Psoas muscle (tissue), 8 donors: ENCODE measurements at places on chromosomes 7 and 10. TPM values are rescaled to one million over a fixed set of nuclear protein-coding genes. Genes with fewer than 3 reads are reported as not detected.
A peak's percentile ranks its signal among the peaks of the same experiment; 100 is the strongest.

The CPA2 gene
- 0.23 TPM for polyA plus RNA-seq

GRCh38 chr7:31075086-31075405, 22.9 kb downstream of the ADCYAP1R1 start:
- DNase-seq: no peak

The C10orf143 gene
- 4.1 TPM for polyA plus RNA-seq

DNA sequence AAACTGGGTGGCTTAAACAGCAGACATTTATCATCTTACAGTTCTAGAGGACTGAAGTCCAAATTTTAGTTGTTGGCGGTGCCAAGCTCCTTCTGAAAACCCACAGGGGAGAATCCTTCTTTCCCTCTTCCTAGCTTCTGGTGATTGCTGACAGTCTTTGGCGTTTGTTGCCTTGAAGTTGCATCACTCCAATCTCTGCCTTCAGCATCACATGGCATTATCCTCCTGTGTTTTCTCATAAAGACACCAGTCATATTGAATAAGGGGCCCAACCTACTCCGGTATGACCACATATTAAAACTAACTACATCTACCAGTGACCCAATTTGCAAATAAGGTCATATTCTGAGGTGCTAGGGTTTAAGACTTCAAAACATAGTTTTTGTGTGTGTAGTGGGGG, 472.1 kb upstream of the IGFBP3 start:
- DNase-seq: no peak

DNA sequence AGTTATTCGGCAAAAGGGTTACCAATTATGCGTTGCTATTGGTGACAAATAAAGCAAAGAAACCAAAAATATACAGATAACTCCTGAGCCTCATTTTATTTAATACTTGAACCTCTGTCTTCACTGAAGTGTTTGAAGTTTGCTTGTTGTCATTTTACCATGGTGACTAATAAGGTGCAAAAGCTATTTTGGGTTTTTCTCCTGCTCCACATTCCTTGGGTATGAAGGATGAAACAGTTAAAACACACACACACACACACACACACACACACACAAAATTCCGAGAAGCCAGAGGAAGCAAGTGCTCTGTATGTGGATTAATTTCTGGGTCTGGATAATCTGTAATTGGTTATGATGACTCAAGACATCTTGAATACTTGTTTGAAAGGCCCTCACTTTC, 246.5 kb downstream of the COBL start:
- DNase-seq: no peak

- DNase-seq: no peak
Measured at GRCh38 chr7:95907337-95907736, 135.0 kb downstream of the DYNC1I1 start.

The CLRN3 gene
- polyA plus RNA-seq: 0.03 TPM

GRCh38 chr10:14247377-14248116, 83.2 kb downstream of the FRMD4A start:
- no peak for DNase-seq

DNA sequence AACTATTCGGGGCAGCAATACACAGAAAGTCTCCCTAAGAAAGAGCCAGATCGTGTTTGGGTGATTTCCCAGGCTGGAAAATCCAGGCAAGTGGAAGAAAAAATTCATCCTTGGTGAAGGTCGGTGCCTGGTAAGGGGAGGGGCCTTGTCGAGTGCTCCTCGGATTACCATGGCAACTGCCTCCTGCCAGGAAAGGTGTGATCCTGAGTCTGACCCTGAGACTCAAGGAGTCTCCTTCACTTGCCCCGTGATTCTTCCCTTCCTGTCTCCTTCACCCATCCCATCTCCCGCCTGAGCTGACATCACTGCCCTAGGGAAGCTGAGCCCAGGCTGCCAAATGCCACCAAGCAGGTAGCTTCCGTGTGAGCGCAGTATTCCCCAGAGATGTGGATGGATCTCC, 112.2 kb downstream of the MYL10 start:
- DNase-seq: no peak

The PON3 gene
- polyA plus RNA-seq: 0.48 TPM

The GPRIN2 gene
- not detected for polyA plus RNA-seq

- no peak for DNase-seq
Measured at GRCh38 chr7:129168231-129169021, 20.0 kb upstream of the SMO start.

The GRID2IP gene
- polyA plus RNA-seq: not detected

- DNase-seq: no peak
Measured at GRCh38 chr10:81065474-81065873, 527.8 kb downstream of the SH2D4B start.

- no peak for DNase-seq
Measured at GRCh38 chr7:78510580-78511188, 712.1 kb downstream of the PHTF2 start.

GRCh38 chr10:29751240-29751639, 116.5 kb upstream of the SVIL start:
- DNase-seq: no peak

The MEPCE gene
- 29.5 TPM for polyA plus RNA-seq

- DNase-seq: no peak
Measured at GRCh38 chr7:102991077-102991539, 78.3 kb downstream of the LRRC17 start.

DNA sequence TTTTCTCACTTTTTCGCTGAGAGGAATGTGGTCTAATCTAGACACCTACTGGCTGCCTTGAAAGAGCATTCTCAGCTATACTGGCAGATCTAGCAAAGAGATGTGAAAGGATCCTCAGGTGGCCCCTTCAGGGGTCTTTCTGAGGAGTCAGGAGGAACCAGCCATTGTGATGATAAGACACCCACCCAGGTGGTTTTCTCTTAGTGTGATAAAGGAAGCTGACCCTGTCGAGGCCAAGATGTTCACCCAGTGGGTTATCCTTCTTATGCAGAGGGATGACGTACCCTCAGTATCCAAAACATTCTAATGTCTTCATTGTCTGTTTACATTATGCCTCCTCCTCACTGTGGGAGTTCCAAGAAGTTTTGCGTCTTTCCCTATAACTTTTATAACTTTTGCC, 98.3 kb upstream of the LRGUK start:
- DNase-seq: no peak

GRCh38 chr7:30062587-30062986, 34.4 kb downstream of the PLEKHA8 start:
- no peak for DNase-seq

The SRRM3 gene
- 0.48 TPM for polyA plus RNA-seq

DNA sequence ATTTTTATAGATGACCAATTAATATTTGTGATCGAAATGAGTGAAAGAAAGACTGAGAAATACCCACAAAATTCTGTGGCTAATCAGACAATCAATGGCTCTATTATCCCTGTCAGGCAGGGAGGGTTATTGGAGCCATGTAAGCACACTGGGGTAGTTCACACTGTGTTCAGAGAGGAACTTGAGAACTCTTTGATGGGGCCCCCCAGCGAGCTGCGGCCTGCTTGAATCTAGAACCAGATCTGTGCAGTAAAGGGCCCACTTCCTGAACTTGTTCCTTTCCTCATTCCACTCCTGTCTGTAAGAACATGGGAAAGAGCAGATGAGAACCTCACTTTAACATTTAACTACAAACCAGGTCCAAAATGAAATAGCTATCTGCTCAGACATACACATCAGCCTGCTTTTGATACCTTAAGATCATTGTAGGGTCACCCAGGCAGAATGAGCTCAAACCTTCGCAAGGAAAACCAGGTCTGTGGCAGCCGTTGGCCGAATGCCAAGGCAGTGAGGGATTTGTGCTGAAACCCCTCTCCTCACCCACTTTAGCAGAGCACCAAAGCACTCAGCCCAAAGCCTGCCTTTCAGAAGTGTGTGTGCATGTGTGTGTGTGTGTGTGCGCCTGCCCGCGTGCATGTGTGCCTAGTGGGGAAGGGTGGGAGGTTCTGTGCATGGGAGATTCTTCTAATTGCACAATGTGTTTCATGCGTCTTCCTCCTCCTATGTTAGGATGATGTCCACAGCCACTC, 365.6 kb upstream of the MGMT start:
- no peak for DNase-seq

- no peak for DNase-seq
Measured at GRCh38 chr7:25255611-25256332, 27.5 kb upstream of the NPVF start.

The GPR146 gene
- 14.0 TPM for polyA plus RNA-seq

DNA sequence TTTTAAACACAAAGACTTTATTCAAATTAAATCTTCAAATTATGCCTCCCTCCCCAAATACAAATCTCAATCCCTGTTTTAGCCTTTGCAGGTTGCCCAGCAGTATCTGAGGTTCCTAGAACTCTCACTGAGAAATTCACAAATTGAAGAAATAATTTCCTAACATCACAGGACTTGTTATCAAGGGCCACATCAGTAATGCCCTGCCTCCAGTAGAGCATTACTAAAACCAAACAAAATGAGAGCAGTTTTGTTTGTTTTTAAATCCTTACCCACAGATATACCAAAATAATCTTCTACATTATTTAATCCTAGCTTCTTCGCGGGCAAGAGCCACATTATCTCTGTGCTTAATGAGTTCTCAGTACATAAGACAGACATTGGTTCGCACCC, 152.2 kb downstream of the SGMS1 start:
- DNase-seq: no peak

DNA sequence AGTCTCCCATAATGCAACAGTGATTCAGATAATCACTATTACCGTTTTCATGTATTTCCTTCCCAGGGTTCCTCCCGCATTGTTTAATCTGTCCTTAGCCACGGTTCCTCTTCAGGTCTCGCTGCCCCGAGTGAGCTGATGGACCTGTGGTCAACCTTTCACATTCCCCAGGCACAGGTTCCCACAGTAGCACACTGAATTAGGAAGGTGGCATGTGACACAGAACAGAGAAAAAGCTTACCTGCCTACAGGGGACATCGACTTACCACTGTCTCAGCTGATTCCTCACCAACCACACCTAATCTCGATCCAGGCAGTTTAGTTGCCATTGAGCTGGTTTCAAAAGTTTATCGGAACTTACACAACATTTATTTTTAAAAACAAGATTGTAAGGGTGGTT, 72.2 kb downstream of the MTURN start:
- DNase-seq: no peak

- DNase-seq: no peak
Measured at GRCh38 chr10:106978756-106979155, 185.8 kb downstream of the SORCS1 start.

The CAV1 gene
- polyA plus RNA-seq: 69.0 TPM

- DNase-seq: no peak
Measured at GRCh38 chr10:31932838-31933237, 4.2 kb upstream of the ARHGAP12 start.

The LSM8 gene
- 18.0 TPM for polyA plus RNA-seq

- DNase-seq: peak; percentile 18
Measured at GRCh38 chr7:85184599-85185423, 2.0 kb downstream of the SEMA3D start.

- DNase-seq: no peak
Measured at GRCh38 chr7:21063106-21063505, 276.4 kb upstream of the SP8 start.

The ARMC3 gene
- not detected for polyA plus RNA-seq

GRCh38 chr10:71584902-71585563, 134.5 kb downstream of the C10orf105 start:
- no peak for DNase-seq

- peak; percentile 55 for DNase-seq
Measured at GRCh38 chr7:113918946-113919345, at the start of gene PPP1R3A. Gene PPP1R3A (minus strand): TSS chr7:113919009. CDS start chr7:113918996, 13 bp downstream.

The HOXA11 gene
- 0.08 TPM for polyA plus RNA-seq

DNA sequence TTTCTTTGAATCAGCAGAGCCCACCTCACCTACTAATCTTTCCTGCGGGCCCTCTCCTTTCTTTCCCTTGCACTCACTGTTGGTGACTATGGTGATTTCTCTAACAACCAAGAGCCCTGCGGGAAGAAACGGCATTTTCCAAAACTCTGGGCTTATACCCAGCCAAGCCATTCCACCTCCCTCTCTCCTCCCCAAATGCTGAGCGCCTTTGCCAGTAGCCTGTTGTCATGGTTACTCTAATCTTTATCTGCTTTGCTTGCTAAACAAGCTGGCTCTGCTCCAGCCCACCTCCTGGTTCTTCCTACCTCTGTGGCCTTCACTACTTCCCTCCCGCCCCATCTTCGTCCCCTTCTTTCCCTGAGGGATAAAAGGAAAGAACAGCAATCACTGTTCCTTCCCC, 86.7 kb downstream of the DGKI start:
- no peak for DNase-seq

DNA sequence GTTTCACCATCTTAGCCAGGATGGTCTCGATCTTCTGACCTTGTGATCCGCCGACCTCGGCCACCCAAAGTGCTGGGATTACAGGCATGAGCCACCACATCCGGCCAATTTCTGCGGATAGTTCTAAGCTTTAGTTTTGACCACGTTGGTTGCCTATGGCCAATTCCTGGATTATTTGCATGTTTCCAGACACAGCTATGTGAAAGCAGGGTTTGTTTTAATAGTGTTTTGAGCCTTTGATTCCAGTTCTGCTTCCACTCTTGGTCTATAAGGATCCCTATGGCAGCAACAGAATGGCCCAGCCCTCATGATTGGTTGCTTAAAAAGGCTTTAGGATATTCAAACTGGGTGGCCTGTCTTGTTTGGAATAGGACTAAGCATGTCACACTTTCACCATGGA, 19.1 kb downstream of the SIRT1 start:
- no peak for DNase-seq

GRCh38 chr10:45640941-45641340, 31.6 kb downstream of the ZFAND4 start:
- no peak for DNase-seq

GRCh38 chr7:44604941-44605340, 1.5 kb upstream of the OGDH start:
- DNase-seq: no peak

GRCh38 chr10:75281974-75282373, 46.2 kb upstream of the COMTD1 start:
- DNase-seq: no peak

- no peak for DNase-seq
Measured at GRCh38 chr10:130810856-130811255, 500.7 kb downstream of the TCERG1L start.

DNA sequence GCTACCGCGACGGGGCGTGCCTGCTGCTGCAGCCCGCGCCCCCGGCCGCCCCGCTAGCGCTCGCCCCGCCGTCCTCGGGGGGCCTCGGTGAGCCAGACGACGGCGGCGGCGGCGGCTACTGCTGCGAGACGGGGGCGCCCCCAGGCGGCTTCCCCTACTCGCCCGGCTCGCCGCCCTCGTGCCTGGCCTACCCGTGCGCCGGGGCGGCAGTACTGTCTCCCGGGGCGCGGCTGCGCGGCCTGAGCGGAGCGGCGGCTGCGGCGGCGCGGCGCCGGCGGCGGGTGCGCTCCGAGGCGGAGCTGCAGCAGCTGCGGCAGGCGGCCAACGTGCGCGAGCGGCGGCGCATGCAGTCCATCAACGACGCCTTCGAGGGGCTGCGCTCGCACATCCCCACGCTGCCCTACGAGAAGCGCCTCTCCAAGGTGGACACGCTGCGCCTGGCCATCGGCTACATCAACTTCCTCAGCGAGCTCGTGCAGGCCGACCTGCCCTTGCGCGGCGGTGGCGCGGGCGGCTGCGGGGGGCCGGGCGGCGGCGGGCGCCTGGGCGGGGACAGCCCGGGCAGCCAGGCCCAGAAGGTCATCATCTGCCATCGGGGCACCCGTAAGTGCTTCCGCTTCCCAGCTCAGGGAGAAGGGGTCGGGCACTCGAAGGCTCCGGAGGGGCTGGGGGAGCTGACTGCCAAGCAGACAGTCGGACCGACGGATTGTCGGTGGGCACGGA, 761 bp downstream of the PTF1A start:
- DNase-seq: no peak

The SPDYE11 gene
- not detected for polyA plus RNA-seq
